ENCODE measurements at places on chromosomes 1 and 21.

GRCh38 chr21:45802956-45803617 is 159.6 kb downstream of the PCBP3 start:
- DNase-seq, result no peak

DNA sequence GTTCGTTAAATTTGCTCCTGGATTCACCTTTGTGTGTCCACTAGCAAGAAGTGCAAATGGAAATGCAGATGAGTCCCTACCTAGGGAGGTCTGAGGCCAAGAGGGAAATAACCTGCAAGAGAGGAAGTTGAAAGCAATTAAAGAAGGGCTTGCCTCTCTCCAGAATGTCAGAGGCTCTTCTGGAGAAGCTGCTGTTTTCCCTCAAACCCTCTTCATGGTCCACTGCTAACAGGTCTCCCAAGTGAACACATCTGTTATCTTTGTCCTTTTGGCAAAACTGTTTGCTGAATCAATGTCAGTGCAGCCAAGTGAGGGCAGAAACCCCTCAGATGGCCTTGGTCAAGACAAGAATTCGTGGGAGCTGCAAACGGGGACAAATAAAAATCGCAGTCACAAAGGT is 177.3 kb upstream of the PLXNA2 start:
- DNase-seq, result no peak

DNA sequence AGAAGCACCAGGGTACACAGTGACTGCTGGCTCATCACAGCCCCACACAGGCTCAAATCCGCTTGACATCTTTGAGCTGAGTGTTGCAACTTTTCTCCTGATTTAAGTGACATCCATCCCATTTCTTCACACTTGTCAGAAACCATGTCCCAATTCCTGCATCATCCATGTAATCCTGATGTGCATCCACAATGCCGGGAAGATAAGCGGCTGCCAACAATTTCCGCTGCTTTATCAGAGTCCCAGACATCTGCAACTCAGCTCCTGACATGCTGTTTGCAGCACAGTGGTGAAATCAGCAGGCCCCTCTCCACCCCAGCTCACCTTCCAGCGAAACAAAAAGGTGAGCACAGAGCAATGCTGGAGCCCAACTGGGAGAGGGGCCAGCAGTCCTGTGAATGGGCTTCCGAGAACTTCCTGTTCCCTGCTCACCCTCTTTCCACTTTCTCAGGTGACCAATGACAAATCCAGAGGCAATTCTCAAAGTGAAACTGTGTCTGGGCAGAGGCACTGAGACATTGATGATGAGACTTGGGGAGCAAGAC is 581.0 kb downstream of the AJAP1 start:
- DNase-seq, result no peak

- peak; percentile 62 for DNase-seq
These were observed 406 bp downstream of the KIAA0040 start for GRCh38 chr1:175192111-175192629.

DNA sequence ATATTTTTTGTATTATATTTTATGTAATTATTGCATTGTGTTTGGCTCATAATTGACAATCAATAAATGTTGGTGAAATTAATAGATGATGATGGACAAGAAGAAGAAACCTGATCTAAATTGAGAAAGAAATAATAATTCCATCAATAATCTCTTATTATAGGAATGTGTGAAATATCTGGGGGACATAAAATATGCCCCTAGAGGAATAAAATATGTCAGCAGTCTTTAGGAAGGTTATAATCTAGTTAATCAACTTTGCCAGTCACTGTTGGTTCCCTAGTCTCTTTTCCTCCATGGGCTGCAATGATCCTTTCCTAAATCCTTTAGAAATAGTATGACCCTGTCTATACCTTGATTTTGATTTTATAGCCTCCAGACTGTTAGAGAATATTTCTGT is 549.7 kb upstream of the ADGRL4 start:
- DNase-seq, result no peak

DNA sequence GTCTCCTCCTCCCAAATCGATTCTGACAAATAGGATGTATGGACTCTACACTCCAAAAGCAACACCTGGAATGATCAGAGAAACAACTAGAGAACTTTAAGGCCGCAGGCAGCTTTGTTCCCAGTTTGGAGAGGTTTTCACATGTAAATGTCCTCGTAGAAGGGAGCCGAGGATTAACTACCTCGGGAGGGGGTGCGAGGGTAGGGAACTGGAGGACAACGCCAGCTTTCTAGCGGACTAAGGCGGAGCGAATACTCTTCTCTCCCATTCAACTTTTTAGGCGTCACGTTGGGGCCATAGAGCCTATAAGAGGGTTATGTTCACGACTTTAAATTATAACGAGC is 1.2 kb downstream of the SCAF4 start:
- DNase-seq, result no peak

GRCh38 chr21:35674895-35675470 is 385.3 kb downstream of the SETD4 start:
- no peak for DNase-seq

DNA sequence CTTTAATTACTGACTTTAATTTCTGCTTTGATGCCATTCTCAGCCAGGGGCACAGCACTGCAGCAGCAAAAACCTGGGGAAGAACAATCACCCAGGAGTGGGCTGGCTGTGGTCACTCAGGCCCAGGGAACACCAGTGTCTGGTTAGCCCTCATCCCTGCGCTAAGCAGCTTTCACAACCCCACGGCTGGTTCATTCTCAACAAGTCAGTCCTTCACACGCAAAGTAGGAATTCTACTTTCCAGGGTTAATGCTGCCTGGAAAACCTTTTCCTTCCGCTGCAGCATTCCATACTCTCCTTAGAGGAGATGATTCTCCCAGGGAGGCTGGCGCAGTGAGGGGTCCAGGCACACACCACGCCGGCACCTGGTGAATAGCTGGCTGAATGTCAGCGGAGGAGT is 24.3 kb upstream of the KCNE1 start:
- DNase-seq, result no peak

DNA sequence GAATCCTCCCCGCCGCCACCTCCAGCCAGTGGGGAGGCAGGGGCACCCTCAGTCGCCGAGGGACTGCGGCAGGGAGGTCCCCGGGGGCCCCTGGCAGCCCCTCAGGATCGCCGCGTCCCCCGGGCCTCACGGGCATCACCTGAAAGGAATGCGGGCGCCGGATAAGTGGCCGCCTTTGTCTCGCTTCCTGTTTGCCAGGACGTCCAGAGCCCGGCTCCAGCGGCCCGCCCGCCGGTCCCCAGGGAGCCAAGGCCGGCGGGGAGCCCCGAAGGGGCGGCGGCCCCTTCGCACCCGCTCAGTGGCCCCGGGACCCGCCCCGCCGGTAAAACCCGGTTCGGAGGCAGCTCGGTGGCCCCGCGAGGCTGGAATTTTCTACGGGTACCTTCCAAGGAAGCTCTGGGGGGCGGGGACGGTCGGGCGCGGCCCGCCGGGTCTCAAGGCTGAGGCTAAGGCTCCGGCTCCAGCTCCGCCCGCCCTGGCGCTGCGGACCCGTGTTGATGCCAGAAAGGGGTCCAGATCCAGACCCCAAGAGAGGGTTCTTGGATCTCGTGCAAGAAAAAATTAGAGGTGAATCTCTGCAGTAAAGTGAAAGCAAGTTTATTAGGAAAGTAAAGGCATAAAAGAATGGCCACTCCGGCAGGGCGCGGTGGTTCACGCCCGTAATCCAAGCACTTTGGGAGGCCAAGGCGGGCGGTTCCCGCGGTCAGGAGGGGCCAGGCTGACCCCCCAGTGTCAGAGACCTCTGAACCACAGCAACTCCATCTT is 12.6 kb downstream of the TINAGL1 start:
- DNase-seq, result peak; percentile 11

- no peak for DNase-seq
These were observed 109.2 kb upstream of the NR5A2 start for GRCh38 chr1:199918196-199918769.

DNA sequence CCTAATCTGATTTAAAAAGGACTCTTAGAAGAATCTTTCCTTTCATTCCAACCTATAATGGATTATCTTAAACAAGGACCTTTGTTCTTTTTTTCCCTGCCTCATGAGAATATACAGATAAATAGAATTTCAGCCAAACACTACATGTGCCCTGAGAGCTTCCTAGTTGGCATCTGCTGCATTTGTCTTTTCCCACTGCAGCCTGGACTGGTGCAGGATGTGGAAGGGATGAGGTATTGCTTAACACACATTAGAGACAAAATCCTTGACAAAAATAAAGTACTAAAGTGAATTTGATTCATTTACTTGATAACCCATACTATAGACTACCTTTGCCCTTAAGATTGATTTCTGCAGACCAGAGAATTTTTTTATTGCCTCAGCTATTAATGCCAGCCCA is 59.5 kb downstream of the PALMD start:
- no peak for DNase-seq

- no peak for DNase-seq
These were observed 84.6 kb upstream of the NEK7 start for GRCh38 chr1:198072177-198072576.

DNA sequence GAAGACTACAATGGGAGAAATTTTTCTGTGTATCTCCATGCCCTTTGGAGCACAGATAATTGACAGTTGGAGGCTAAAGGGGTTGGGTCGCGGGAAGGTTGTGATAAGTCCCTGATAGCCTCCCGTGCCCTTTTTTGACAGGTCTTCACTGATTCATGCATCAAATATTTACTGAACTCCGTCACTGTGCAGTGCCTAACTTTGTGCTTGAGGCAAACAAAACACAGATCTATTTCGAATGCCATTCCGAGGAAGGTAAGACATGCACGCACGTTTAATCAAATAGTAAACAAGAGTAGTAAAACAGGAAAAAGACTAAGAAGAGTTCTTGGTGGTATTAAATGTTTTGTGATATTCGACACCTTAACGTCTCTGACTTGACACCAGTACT is 494 bp upstream of the PIP5K1A start:
- DNase-seq, result no peak

- peak; percentile 26 for DNase-seq
These were observed 2.3 kb upstream of the BATF3 start for GRCh38 chr1:212701910-212702309.

DNA sequence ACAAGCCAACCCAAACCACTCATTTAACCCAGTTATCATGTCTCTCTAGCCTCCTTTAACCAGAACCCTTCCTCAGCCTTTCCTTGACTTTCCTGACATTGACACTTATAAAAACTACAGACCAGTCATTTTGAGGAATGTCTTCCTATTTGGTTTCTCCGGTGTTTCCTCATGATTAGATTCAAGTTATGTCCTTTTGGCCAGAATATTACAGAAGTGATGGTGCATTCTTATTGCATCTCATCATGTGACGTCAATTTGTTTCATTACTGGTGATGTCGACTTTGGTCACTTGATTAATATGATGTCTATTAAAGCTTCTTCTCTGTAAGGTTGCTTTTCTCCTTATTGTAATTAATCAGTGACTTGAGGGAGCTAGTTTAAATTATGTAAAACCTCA is 6.1 kb upstream of the RCSD1 start:
- DNase-seq, result no peak

DNA sequence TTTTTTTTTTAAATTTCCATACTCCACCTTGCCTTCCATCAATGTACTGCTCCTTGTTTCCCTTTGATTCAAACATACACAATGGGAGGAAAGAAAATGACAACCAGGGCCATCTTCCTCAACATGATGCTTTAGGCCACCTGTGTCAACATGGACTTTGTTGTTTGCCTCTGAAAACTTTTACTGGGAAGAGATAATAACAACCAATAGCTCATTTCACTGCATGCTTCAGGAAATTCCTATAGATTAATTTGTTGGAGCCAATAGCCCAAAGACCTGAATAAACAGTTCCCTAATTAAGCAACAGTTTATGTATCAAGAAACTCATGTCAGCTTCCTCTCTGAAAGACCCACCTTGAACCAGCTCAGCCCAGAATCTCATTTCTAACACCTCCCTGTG is 3.2 kb downstream of the KRTAP15-1 start:
- DNase-seq, result no peak

DNA sequence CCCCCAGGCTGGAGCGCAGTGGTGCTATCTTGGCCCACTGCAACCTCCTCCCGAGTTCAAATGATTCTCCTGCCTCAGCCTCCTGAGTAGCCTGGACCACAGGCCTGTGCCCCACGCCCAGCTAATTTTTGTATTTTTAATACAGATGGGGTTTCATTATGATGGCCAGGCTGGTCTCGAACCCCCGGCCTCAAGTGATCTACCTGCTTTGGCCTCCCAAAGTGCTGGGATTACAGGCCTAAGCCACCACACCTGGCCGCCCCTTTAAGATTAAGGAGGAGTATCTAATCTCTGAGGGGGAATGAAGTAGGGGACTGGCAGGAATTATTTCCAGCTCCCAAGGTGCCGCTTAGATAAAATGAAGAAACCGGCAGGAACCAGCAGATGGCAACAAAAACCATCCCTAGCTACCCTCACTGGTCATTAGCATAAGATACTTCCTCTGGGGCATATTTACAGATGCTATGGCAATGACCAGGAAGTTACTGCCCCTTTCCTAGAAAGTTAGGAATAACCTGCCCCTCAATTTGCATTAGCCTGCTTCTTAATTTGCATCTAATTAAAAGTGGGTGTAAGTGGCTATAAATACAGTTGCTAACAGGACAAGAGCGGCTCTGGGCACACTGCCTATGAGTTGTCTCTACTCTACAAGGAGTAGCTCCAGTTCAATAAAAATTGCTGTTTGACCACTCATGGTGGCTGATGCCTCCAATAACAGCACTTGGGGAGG is 7.1 kb upstream of the NSUN4 start:
- DNase-seq, result no peak

DNA sequence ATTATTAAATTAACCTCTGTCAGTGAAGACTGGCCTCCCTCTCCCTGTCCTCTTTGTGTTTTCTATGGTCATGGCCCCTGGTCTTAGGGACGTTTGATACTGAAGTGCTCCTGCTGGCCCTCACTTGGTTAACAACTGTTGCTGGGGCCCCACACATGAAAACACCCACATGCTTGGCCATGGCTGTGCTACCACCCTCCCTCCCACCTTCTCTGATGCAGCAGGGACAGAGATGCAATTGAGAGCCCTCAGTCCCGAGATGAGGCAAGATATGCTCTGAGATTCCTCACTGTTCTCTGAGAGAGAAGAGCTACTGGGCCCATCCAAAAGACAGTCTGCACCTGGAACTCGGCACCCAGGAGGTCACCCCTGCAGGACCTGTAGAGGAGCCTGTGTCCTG is 33.3 kb downstream of the NCMAP start:
- DNase-seq, result no peak

- no peak for DNase-seq
These were observed 3.5 kb downstream of the SIPA1L2 start for GRCh38 chr1:232626452-232626851.

Measured in stimulated activated CD8-positive, alpha-beta memory T cell treated with anti-CD3 and anti-CD28 coated beads, Interleukin-4, amount 100 ng/mL, for 48 hours (primary cell).